ENCODE measurements at places on chromosomes 16 and 17. TPM values are rescaled to one million over a fixed set of nuclear protein-coding genes. Genes with fewer than 3 reads are reported as not detected.
A peak's percentile ranks its signal among the peaks of the same experiment; 100 is the strongest.

The GNPTG gene
- polyA plus RNA-seq, result 64.1 TPM

GRCh38 chr17:5047446-5047845 lies 12.2 kb upstream of the SLC52A1 start:
- DNase-seq, result no peak
- H3K36me3 ChIP-seq, result no peaks in the 10 kb centered on the region
- no peak overlapping the region for H3K4me3 ChIP-seq
- no peak overlapping the region for H3K27ac ChIP-seq
- no peaks in the 10 kb centered on the region for H3K27me3 ChIP-seq
- peaks cover 20% of the 10 kb centered on the region for H3K4me1 ChIP-seq

The TEKT3 gene
- polyA plus RNA-seq, result not detected

DNA sequence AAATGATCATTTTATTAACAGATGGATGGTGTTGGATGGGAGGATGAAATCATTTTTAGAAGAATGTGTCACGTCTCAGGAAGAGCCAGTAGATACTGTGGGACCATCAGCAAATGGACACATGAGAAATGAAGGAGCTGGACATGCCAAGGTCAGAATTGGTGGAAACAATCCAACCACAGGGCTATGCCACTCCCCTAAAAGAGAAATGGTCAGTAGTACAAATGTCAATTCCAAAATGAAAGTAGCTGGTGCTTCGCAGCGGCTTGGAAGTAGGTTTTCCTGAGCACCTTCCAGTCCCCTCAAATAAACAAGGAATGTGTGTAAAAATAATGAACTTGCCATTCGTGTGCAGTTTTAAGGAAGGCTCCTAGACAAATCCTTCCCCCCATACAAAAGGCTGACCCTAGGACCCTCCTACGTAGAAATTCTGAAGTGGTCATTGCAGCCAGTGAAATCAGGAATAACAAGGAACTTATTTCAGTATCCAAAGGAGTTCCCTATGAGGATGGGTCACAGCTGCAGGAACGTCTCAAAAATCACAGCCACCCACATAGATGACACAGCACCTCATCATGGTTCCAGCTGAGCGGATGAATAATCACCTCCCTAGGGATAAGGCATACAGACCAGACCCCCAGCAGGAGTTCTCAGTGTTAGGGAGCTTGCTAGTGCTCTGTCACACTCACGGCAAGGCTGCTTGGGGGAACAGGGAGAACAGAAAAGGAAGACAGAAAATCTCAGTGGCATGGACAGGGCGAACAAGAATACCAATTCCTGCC lies 239.2 kb downstream of the HS3ST3A1 start:
- H3K4me3 ChIP-seq, result no peak overlapping the region
- no peak overlapping the region for H3K27ac ChIP-seq
- no peaks in the 10 kb centered on the region for H3K36me3 ChIP-seq
- peaks cover 2% of the 10 kb centered on the region for H3K27me3 ChIP-seq
- DNase-seq, result no peak

DNA sequence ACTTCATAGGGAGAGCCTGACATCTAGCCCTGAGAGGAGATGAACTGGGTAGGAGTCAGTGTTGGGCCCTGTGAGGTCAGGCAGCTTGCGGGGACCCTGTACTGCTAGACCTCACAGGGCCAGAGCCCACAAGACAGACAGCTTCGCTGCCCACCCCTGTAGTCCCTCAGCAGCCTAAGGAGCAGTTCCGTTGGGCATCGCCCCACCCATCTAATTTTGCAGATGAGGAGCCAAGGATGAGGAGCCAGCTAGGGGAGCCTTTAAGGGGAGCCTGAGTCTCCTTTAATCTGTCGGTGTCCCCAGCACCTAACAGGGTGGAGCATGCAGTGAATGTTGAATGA lies 755 bp upstream of the TUFM start:
- peaks cover 2% of the 10 kb centered on the region for H3K27me3 ChIP-seq
- no peak for DNase-seq
- H3K4me1 ChIP-seq, result peaks cover 33% of the 10 kb centered on the region
- H3K27ac ChIP-seq, result peak overlapping the region; percentile 97
- H3K36me3 ChIP-seq, result no peaks in the 10 kb centered on the region

GRCh38 chr17:1810450-1811103 lies 19.1 kb downstream of the SMYD4 start:
- H3K27me3 ChIP-seq, result no peaks in the 10 kb centered on the region
- H3K4me3 ChIP-seq, result no peak overlapping the region
- no peak for DNase-seq
- H3K4me1 ChIP-seq, result no peaks in the 10 kb centered on the region
- no peak overlapping the region for H3K27ac ChIP-seq
